ENCODE measurements at places on chromosomes 16 and 17. TPM values are rescaled to one million over a fixed set of nuclear protein-coding genes. Genes with fewer than 3 reads are reported as not detected.
A peak's percentile ranks its signal among the peaks of the same experiment; 100 is the strongest.

The SNAI3 gene
- not detected for total RNA-seq

The CDK3 gene
- 9.1 TPM for total RNA-seq

The SLC16A6 gene
- total RNA-seq = 2.7 TPM

The NTN1 gene
- 2.4 TPM for total RNA-seq

The RNF43 gene
- total RNA-seq = 26.2 TPM

The CHD9NB gene
- total RNA-seq = 8.7 TPM

The SAT2 gene
- total RNA-seq = 28.7 TPM

The USH1G gene
- total RNA-seq = 3.7 TPM

The PABPN1L gene
- total RNA-seq = not detected

The IL17C gene
- not detected for total RNA-seq

The CLEC19A gene
- total RNA-seq = not detected

The KRTAP4-1 gene
- total RNA-seq = 16.7 TPM

GRCh38 chr17:11889266-11889665 lies 108.0 kb downstream of the ZNF18 start:
- DNase-seq = no peak
- H3K36me3 ChIP-seq = no peaks in the 10 kb centered on the region
- no peaks in the 10 kb centered on the region for H3K27me3 ChIP-seq
- no peak overlapping the region for H3K27ac ChIP-seq
- no peaks in the 10 kb centered on the region for H3K4me1 ChIP-seq

GRCh38 chr16:12667909-12668308 lies 135.8 kb downstream of the CPPED1 start:
- no peak overlapping the region for H3K4me3 ChIP-seq
- H3K27ac ChIP-seq = no peak overlapping the region
- no peaks in the 10 kb centered on the region for H3K27me3 ChIP-seq
- H3K4me1 ChIP-seq = no peaks in the 10 kb centered on the region

- no peaks in the 10 kb centered on the region for H3K36me3 ChIP-seq
- H3K4me3 ChIP-seq = peak overlapping the region; percentile 83
- peaks cover 43% of the 10 kb centered on the region for H3K4me1 ChIP-seq
- no peak for DNase-seq
- H3K27ac ChIP-seq = no peak overlapping the region
- H3K27me3 ChIP-seq = no peaks in the 10 kb centered on the region
These were observed 1.1 kb downstream of the KATNIP start for GRCh38 chr16:27551036-27551435.

- H3K27ac ChIP-seq = no peak overlapping the region
- no peaks in the 10 kb centered on the region for H3K27me3 ChIP-seq
- H3K4me3 ChIP-seq = no peak overlapping the region
- H3K4me1 ChIP-seq = peaks cover 44% of the 10 kb centered on the region
These were observed 11.6 kb upstream of the TMEM100 start for GRCh38 chr17:55734128-55734781.

DNA sequence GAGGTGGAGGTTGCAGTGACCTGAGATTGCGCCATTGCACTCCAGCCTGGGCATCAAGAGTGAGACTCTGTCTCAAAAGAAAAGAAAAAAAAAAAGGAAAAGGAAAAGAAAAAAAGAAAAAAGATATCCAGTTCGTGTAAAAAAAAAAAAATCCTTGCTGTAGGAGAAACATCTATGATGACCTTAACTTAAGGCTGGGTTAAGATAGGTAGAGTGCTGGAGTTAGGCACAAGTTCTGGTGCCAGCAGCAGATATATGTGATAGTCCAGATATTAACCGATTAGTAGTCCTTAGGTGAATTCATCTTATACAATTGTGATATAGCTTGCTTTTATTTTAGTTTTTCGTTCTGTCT lies 17.2 kb downstream of the PSMD11 start:
- no peaks in the 10 kb centered on the region for H3K27me3 ChIP-seq
- no peak overlapping the region for H3K27ac ChIP-seq
- no peak for DNase-seq
- no peak overlapping the region for H3K4me3 ChIP-seq
- no peaks in the 10 kb centered on the region for H3K4me1 ChIP-seq
- peaks cover 88% of the 10 kb centered on the region for H3K36me3 ChIP-seq

DNA sequence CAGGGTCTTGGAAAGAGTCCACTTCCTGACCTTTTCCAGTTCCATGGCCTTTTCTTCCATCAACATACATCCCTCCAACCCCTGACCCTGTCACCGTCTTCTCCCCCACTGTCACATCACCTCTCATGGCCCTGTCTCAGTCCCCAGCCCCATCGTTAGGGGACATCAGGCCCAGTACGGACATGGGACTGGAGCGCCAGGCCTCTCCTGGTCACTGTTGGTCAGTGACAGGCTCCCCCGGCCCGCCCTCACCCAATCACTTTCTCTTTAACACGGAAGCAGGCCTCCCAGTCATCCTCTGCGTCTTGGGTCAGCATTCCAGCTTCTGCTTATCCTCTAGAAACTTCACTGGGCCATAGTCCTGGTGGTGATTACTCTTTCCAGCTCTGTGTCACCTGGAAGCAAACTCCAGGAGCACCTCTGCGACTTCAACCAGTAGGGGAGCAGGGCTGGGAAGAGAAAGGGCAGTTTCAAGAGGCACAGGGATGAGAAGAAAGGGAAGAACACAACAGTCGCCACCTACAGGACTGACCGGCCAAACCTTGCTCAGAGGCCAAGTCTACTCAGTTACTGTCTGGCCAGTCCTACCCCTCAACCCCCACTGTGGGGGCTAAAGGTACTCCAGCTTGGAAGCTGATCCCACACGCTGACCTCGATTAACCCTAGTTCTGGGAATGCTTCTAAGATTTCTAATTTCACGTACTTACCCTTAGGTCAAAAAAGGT lies 15.9 kb upstream of the ICAM2 start:
- H3K36me3 ChIP-seq = peaks cover 13% of the 10 kb centered on the region
- H3K27ac ChIP-seq = no peak overlapping the region
- H3K4me3 ChIP-seq = no peak overlapping the region
- no peaks in the 10 kb centered on the region for H3K4me1 ChIP-seq

GRCh38 chr17:50240851-50241250 lies 33.4 kb upstream of the TMEM92 start:
- no peaks in the 10 kb centered on the region for H3K36me3 ChIP-seq
- H3K4me1 ChIP-seq = peaks cover 7% of the 10 kb centered on the region
- no peak for DNase-seq
- H3K27ac ChIP-seq = no peak overlapping the region
- H3K4me3 ChIP-seq = no peak overlapping the region
- H3K27me3 ChIP-seq = no peaks in the 10 kb centered on the region

DNA sequence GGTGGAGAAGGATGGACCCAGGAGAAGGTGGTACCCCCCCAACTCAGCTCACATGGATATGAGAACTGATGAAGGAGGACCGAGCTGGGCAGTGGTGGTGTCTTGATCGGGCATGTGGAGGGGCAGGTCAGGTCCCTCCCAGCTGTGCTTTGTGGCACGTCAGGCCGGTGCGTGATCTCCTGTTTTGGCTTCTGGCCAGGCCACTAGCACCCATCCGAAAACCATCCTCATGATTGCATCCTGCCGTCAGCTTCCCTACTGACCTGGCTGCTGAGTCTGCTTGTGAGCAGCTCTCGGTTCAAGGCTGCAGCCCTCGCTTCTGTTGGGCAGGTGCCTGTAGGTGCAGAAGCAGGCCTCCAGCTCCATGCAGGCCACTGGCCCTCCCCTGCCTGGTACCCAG lies 53.1 kb downstream of the PLD6 start:
- H3K36me3 ChIP-seq = peaks cover 67% of the 10 kb centered on the region
- DNase-seq = no peak
- no peaks in the 10 kb centered on the region for H3K27me3 ChIP-seq
- H3K4me1 ChIP-seq = peaks cover 38% of the 10 kb centered on the region
- H3K27ac ChIP-seq = no peak overlapping the region
- H3K4me3 ChIP-seq = no peak overlapping the region

GRCh38 chr16:89193576-89194293 lies 6.6 kb downstream of the SLC22A31 start:
- H3K4me1 ChIP-seq = peaks cover 22% of the 10 kb centered on the region
- peaks cover 26% of the 10 kb centered on the region for H3K27me3 ChIP-seq
- DNase-seq = peak; percentile 70
- no peaks in the 10 kb centered on the region for H3K36me3 ChIP-seq
- no peak overlapping the region for H3K27ac ChIP-seq

DNA sequence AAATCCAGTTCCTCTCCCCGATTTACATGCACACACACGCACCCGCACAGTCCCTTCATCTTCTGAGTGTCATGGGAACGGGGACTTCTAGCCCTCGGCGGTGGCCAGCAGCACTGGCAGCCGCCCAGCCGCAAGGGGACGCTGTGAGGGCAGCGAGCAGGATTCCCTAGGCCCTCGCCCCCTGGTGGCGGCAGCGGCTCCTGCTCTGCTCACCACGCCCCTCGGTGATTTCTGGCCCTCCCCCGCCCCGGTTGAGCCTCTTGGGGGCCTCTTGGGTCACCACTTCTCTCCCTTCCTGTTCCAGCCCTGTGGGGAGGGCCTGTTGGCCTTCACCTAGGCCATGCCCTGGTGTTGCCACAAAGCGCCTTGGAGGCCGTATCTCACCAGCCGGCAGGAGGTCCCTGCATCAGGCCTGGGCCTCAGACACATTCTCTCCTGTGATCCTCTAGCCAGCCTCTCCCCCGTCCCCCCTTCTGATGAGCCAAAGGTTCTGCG lies 75.2 kb upstream of the KSR1 start:
- H3K27me3 ChIP-seq = no peaks in the 10 kb centered on the region
- peak; percentile 78 for DNase-seq
- H3K4me1 ChIP-seq = peaks cover 25% of the 10 kb centered on the region
- no peak overlapping the region for H3K27ac ChIP-seq
- no peaks in the 10 kb centered on the region for H3K36me3 ChIP-seq

DNA sequence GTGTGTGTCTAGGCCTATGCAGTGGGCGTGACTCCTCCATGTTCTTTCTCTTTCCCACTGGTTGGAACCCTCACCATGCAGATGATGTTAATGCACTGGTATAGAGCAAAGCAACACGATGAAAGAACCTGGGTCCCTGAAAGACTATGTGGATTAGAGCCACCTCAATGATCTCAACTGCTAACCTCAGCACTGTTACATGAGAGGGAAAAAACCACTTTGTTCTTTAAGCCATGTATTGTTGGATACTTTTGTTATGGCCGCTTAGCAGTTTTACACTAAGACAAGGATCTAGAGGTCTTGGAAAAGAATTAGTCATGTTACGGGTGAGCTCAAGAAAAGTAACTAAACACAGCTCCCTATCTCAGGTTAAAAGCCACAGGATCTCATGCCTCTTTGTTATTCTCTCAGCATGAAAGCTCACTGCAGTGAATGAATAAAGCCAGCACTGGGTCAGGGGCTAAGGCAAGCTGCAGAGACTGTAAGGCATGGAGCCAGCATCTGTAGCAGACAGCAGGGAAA lies 56.6 kb upstream of the RBBP6 start:
- H3K36me3 ChIP-seq = no peaks in the 10 kb centered on the region
- no peak overlapping the region for H3K4me3 ChIP-seq
- no peak overlapping the region for H3K27ac ChIP-seq
- H3K27me3 ChIP-seq = no peaks in the 10 kb centered on the region
- H3K4me1 ChIP-seq = no peaks in the 10 kb centered on the region

DNA sequence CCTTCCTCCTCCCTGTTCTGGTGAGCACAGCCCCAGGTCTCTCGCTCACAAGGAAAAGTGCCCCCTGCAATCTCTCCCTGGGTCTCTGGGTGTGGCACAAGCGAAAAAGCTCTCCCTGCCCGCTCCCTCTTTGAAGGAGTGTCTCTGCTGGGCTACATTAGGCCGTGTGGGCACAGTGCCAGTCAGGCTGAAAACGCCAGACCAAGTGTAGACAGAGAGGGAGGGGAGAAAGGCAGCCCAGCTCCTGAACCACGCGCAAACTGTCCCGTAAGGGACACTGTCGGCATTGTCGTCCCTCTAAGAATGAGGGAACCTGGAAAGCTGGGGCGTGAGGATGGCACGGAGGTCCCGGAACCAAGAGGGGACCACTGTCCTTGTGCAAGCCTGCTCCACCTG lies 3.9 kb downstream of the SMIM5 start:
- no peaks in the 10 kb centered on the region for H3K27me3 ChIP-seq
- peaks cover 50% of the 10 kb centered on the region for H3K4me1 ChIP-seq
- H3K36me3 ChIP-seq = no peaks in the 10 kb centered on the region
- H3K27ac ChIP-seq = no peak overlapping the region
- H3K4me3 ChIP-seq = no peak overlapping the region

- no peaks in the 10 kb centered on the region for H3K4me1 ChIP-seq
- no peak overlapping the region for H3K4me3 ChIP-seq
- H3K27me3 ChIP-seq = no peaks in the 10 kb centered on the region
- no peaks in the 10 kb centered on the region for H3K36me3 ChIP-seq
- no peak for DNase-seq
These were observed 96.1 kb downstream of the KCNJ2 start for GRCh38 chr17:70265471-70265870.

DNA sequence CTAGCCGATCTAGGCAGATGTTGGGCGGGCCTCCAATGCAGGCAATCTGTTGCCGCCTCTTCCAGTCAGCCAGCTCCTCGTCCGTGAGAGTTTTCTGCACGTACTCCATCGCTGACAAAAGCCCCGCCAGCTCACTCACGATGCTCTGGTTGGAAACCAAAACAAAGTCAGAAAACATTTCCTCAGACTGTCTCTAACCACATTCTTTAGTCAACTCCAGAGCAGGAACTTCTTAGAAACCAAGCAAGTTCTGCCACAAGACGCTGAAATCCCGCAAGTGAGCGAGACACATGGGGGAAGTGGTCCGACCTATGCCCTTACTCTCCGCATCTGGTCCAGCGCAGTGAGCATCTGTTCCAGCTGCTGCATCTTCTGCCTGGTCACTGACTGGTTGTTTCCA lies 49.1 kb downstream of the STAT5A start:
- no peaks in the 10 kb centered on the region for H3K4me1 ChIP-seq
- no peaks in the 10 kb centered on the region for H3K27me3 ChIP-seq
- H3K4me3 ChIP-seq = no peak overlapping the region
- no peak overlapping the region for H3K27ac ChIP-seq

DNA sequence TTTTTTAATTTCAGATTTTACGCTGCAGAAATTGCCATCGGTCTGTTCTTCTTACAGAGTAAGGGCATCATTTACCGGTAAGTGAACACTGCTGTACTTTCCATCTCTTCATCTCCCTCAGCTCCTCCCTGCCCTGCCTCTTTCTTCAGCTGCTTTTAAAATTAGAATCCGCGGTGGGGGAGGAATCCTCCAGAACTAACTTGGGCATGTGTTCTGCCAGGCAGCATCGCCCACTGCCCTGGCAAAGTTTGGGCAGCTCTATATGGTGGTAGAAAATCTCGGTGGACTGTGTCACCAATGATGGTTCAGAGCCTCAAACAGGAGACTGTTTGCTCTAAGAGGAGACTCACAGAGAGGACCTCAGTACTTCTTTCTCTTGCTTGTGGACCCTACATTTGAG lies 81.6 kb upstream of the CACNG3 start:
- no peak overlapping the region for H3K27ac ChIP-seq
- no peaks in the 10 kb centered on the region for H3K27me3 ChIP-seq
- no peaks in the 10 kb centered on the region for H3K4me1 ChIP-seq
- DNase-seq = no peak
- H3K36me3 ChIP-seq = no peaks in the 10 kb centered on the region

- DNase-seq = no peak
- peaks cover 63% of the 10 kb centered on the region for H3K36me3 ChIP-seq
- no peak overlapping the region for H3K27ac ChIP-seq
- no peaks in the 10 kb centered on the region for H3K27me3 ChIP-seq
- no peak overlapping the region for H3K4me3 ChIP-seq
These were observed 85.8 kb downstream of the SOCS1 start for GRCh38 chr16:11170201-11170600.

- no peaks in the 10 kb centered on the region for H3K36me3 ChIP-seq
- peak overlapping the region; percentile 65 for H3K4me3 ChIP-seq
- DNase-seq = no peak
- no peaks in the 10 kb centered on the region for H3K27me3 ChIP-seq
These were observed 3.5 kb downstream of the ZFPM1 start for GRCh38 chr16:88456356-88457292.

- no peaks in the 10 kb centered on the region for H3K27me3 ChIP-seq
- H3K36me3 ChIP-seq = peaks cover 3% of the 10 kb centered on the region
- DNase-seq = peak; percentile 64
These were observed 33.3 kb downstream of the RPH3AL start for GRCh38 chr17:319266-319665.

GRCh38 chr17:81277421-81277820 lies 17.7 kb downstream of the SLC38A10 start:
- H3K36me3 ChIP-seq = peaks cover 74% of the 10 kb centered on the region
- peaks cover 15% of the 10 kb centered on the region for H3K4me1 ChIP-seq
- no peak overlapping the region for H3K27ac ChIP-seq
- H3K4me3 ChIP-seq = no peak overlapping the region
- no peak for DNase-seq
